ENCODE measurements at places on chromosomes 3 and 15. TPM values are rescaled to one million over a fixed set of nuclear protein-coding genes. Genes with fewer than 3 reads are reported as not detected.

DNA sequence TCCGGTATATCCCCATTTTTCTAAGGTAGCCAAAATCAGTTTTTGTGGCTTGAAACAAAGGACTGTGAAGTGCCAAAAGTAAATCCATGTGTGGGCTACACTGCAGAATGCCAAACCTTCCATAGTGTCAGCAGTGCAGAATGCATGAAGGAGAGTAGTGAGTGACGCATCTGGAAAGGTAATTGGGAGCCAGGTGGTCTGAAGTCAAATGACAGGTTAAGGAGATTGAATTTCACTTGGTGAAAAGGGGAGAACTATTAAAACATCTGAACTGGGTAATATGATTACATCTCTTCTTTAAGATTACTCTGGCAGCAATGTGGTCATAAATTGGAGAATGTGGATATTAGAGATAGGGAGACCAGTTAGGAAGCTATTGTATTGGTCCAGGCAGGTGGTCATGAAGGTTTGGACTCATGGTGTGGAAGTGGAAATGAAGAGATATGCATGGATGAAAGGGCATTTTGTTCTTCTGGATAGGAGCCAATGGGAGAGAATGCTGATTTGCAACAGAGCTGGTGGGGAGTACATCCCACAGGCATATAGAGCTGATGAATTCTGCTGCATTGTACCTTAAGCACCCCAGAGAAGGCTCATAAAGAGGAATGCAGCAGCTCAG lies 118.2 kb downstream of the ECT2 start:
- no peaks in the 10 kb centered on the region for H3K4me1 ChIP-seq
- no peaks in the 10 kb centered on the region for H3K36me3 ChIP-seq
- no peaks in the 10 kb centered on the region for H3K27me3 ChIP-seq
- DNase-seq = no peak

DNA sequence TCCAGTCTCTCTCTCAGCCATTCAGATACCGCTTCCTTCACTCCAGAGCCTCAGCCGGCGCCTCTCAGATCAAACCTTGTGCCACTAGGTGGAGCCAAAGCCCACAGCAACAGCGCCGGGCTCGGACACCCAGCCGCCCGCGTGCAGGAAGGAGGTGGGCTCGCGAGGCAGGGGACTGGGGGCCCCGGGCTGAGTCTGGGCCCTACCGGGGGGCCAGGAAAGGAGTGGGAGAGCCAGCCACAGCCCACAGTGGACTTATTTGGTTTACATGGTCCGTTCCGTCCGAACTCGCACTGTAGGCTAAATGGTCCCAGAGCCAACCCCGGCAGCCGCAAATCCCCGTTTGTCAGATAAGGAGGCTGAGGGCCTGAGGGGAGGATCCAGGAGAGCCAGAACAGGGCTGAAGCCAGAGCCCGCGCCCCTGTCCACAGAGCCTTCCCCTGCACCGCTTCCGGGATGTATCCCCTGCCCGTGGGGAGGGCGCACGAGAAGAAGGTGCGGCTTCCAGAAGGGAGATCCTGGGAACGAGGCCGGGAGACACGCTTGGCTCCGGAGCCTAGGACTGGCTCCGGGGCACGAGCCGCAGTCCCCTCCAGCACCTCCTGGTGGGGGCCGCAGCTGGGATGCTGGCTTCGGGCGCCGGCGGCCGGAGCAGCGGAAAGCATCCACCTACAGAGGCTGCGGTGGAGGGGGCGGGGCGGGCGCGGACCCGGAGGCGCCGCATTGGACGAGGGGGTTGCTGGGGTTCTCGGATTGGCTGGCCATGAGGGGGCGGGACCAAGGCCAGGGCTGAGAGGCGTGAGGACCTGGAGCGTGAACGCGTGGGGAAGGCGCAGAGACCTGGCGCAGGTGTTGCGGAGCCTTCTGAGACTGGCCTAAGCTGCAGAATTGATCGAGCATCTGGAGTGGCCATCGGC lies 6.5 kb upstream of the CYP11A1 start:
- peaks cover 8% of the 10 kb centered on the region for H3K4me1 ChIP-seq
- no peaks in the 10 kb centered on the region for H3K27me3 ChIP-seq
- H3K36me3 ChIP-seq = no peaks in the 10 kb centered on the region
- H3K4me3 ChIP-seq = peak overlapping the region; percentile 53
- DNase-seq = peak; percentile 98
- H3K27ac ChIP-seq = peak overlapping the region; percentile 24

- no peak overlapping the region for H3K27ac ChIP-seq
- no peak overlapping the region for H3K4me3 ChIP-seq
- DNase-seq = no peak
Measured at GRCh38 chr15:44532689-44533088, 4.3 kb upstream of the EIF3J start.

DNA sequence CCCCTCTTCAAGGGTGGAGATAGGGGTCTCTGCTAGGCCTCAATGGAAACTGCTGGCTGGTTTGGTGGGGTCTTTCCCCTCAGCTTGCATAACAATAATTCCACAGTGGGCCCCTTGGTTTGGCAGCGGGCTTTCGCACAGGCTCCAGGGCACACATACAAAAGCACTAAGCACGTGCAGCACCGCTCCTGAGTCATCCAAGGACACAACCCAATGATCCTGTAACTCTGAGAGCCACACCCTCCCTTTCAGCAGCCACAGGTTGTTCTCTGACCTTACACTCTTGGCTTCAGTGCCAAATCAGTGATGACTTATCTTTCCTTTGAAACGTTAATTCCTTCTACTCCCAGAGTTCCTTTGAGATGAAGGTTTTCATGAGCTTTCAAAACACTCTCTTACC lies 41.7 kb downstream of the DAPK2 start:
- peak; percentile 86 for DNase-seq
- H3K27ac ChIP-seq = peak overlapping the region; percentile 87

TMEM108 gene
- 1.4 TPM for total RNA-seq

KIF15 gene
- 32.2 TPM for total RNA-seq

DNA sequence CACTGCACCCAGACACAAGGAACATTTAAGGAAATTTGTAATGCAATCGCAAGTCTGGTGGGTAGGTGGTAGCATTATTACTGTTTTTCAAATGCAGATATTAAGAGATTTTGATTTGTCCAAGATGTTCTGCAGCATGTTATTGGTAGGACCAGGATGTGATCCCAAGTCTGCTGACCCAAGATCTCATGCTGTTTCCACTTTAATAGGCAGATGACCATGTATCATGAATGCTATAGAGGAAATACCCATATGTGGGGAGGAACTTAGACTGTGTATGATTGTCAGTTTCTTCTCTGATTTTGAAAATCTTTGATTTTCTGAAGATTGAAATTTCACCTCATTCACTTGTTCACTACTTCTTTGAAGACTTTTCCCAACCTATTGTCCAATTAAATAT lies 28.7 kb downstream of the ATP6V1A start:
- no peak for DNase-seq
- no peaks in the 10 kb centered on the region for H3K4me1 ChIP-seq
- H3K27me3 ChIP-seq = no peaks in the 10 kb centered on the region
- H3K4me3 ChIP-seq = no peak overlapping the region
- H3K36me3 ChIP-seq = no peaks in the 10 kb centered on the region

GRCh38 chr3:74883690-74884089 lies 269.2 kb upstream of the CNTN3 start:
- H3K36me3 ChIP-seq = no peaks in the 10 kb centered on the region
- no peak overlapping the region for H3K27ac ChIP-seq
- DNase-seq = no peak
- H3K4me3 ChIP-seq = no peak overlapping the region
- H3K4me1 ChIP-seq = no peaks in the 10 kb centered on the region

GTF2A2 gene
- total RNA-seq = 75.1 TPM

DNA sequence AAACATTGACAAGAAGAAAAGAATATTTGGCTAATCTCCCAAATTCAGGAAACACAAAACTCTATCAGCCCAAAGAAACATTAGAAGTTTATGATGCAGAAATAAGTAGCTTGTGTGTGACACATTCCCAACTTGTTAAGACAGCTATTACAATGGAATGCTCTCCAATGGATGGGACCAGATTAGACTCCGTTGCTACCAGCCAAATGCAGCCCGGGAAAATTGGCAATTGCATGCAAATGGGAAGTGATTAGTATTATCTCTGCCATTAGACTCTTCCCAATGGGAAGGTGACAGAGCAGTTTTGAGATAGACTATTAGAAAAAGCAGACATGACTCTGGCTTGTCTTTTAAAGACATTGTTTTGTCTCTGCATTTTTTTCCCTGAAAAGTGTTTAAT lies 37.4 kb upstream of the KCNMB2 start:
- H3K4me1 ChIP-seq = no peaks in the 10 kb centered on the region
- H3K4me3 ChIP-seq = no peak overlapping the region
- no peaks in the 10 kb centered on the region for H3K27me3 ChIP-seq
- no peak overlapping the region for H3K27ac ChIP-seq
- no peak for DNase-seq

DNA sequence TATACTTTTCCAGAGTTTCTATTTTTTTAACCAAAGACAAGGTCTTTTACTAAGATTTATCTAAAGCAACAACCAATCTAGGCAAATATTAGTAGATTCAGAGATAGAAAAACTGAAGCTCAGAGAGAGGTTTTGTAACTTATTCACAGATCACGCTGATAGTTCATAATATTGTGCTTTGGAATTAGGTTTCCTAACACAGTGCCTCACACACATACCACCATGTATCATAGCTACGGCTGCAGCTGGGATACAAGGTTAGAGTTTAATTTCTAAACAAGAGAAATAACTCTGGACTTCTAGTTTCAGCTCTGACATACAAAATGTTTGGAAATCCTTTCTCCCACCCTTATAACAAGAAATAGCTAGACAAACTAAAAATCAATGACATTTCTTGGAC lies 565.7 kb downstream of the PYDC2 start:
- no peak for DNase-seq
- H3K4me1 ChIP-seq = no peaks in the 10 kb centered on the region
- H3K36me3 ChIP-seq = no peaks in the 10 kb centered on the region
- H3K4me3 ChIP-seq = no peak overlapping the region
- H3K27ac ChIP-seq = no peak overlapping the region
- no peaks in the 10 kb centered on the region for H3K27me3 ChIP-seq

CHST2 gene
- total RNA-seq = 5.9 TPM

GRCh38 chr3:142057331-142057725 lies 92.0 kb downstream of the TFDP2 start:
- H3K4me1 ChIP-seq = no peaks in the 10 kb centered on the region
- no peaks in the 10 kb centered on the region for H3K36me3 ChIP-seq
- no peak overlapping the region for H3K4me3 ChIP-seq
- H3K27me3 ChIP-seq = no peaks in the 10 kb centered on the region
- H3K27ac ChIP-seq = no peak overlapping the region

DNA sequence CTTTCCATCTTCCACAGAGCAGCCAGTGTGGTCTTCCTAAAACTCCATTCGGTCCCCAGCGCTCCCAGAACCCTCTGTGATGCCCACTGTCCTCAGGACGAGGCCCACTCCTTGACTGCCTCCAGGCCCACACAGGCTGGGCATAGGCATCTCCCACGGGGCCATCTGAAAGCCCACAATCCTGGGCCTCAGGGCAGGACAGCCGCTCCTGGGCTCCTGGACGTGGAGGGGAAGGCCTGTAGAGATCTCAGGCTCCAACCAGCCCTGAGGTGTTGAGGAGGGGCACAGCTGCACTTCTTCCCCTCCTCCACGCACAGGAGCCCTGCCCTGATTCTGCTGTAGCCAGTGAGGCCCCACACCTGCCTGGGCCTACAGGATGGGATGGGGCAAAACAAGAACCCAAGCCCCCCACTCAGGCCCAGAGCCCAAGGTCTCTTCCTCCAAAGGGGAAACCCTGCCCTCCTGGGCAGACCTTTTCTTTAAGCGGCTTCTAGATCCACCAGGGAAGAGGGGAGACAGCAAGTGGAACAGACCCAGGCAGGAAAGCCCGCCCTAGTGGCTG lies 25.9 kb downstream of the SHISA5 start:
- no peak for DNase-seq
- peaks cover 4% of the 10 kb centered on the region for H3K4me1 ChIP-seq
- peak overlapping the region; percentile 61 for H3K27ac ChIP-seq
- no peaks in the 10 kb centered on the region for H3K27me3 ChIP-seq

STRIT1 gene
- not detected for total RNA-seq

OR5K2 gene
- total RNA-seq = not detected

- H3K27ac ChIP-seq = no peak overlapping the region
- no peaks in the 10 kb centered on the region for H3K36me3 ChIP-seq
- H3K4me1 ChIP-seq = peaks cover 3% of the 10 kb centered on the region
- no peaks in the 10 kb centered on the region for H3K27me3 ChIP-seq
- no peak for DNase-seq
Measured at GRCh38 chr3:69204315-69204957, 82.0 kb upstream of the LMOD3 start.

GABRB3 gene
- 3.2 TPM for total RNA-seq

- DNase-seq = no peak
- H3K27me3 ChIP-seq = no peaks in the 10 kb centered on the region
- H3K27ac ChIP-seq = no peak overlapping the region
Measured at GRCh38 chr3:170534227-170534626, 51.6 kb downstream of the SLC7A14 start.

DNA sequence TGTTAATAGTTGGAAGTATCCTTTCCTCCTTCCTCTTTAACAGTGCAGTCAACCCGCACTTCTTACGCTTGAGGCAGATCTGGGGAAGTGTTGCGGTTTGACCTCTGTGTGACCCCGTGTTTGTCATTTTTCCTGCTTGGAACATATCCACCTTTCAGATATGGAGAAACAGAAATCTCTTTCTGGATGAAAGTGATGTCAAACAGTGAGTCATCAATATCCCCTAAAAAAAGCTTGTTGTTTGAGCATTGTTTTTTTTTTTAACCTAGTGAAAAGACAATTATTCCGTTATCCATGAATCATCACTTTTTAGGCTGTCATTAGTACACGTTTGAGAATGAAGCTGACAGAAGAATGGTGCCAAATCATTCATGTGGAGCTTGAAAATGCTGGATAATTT lies 293.7 kb downstream of the ARPP21 start:
- H3K4me3 ChIP-seq = no peak overlapping the region
- H3K27ac ChIP-seq = no peak overlapping the region
- no peaks in the 10 kb centered on the region for H3K36me3 ChIP-seq
- DNase-seq = no peak
- H3K27me3 ChIP-seq = no peaks in the 10 kb centered on the region
- no peaks in the 10 kb centered on the region for H3K4me1 ChIP-seq

DNA sequence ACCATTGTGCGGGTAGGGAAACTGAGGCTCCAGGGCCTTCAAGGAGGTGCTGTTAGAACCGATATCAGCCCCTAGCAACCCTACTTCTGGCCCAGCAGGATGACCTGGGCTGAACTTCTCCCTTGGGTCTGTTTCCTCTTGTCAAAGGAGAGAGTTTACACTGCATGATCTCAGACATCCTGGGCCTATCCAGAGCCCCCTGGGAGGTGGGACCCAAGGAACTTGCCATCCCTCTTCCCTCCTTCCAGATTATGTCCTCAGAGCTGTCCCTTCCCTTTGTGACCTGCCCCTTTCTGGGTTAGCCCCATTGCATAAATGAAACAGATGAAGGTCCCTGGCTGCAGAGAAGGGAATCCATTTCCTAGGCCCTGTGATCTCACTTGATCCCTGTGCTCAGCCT lies 12.3 kb upstream of the DNAH1 start:
- H3K27ac ChIP-seq = no peak overlapping the region
- no peaks in the 10 kb centered on the region for H3K36me3 ChIP-seq
- DNase-seq = no peak
- no peak overlapping the region for H3K4me3 ChIP-seq
- H3K27me3 ChIP-seq = no peaks in the 10 kb centered on the region
- peaks cover 50% of the 10 kb centered on the region for H3K4me1 ChIP-seq

- H3K27ac ChIP-seq = no peak overlapping the region
- no peaks in the 10 kb centered on the region for H3K36me3 ChIP-seq
- H3K4me3 ChIP-seq = no peak overlapping the region
Measured at GRCh38 chr3:120608506-120608905, 12.4 kb downstream of the NDUFB4 start.

RNF111 gene
- 25.9 TPM for total RNA-seq

COL6A5 gene
- not detected for total RNA-seq

- no peak overlapping the region for H3K4me3 ChIP-seq
- H3K4me1 ChIP-seq = no peaks in the 10 kb centered on the region
- H3K36me3 ChIP-seq = no peaks in the 10 kb centered on the region
- H3K27ac ChIP-seq = no peak overlapping the region
Measured at GRCh38 chr3:150329408-150329807, 78.7 kb upstream of the TSC22D2 start.

C3orf85 gene
- 6.6 TPM for total RNA-seq

Data from Peyer's patch (tissue), 4 donors.